ENCODE measurements at places on chromosomes 5 and 9.

- no peak for DNase-seq
Observed at GRCh38 chr9:118083161-118083560, 379.0 kb downstream of the TLR4 start.

DNA sequence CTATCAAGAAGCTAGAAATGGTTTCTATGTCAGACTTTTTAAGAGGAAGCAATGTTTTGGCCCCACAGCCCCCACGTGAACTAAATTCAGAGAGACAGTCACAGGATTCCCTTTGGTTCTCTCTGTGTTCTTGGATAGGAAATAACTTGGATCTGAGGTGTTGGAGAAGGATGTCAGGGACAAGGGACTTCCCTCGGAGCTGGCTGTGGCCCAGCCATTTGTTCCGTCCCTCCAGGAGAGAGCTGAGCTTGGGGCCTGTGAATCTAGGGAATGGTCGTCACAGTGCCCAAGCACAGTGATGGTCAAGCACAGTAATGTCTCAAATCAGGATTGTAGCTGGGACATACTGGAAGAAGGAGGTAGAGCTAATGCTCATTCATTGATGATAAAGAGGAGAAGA lies 2.0 kb downstream of the C7 start:
- DNase-seq, result no peak

- DNase-seq, result no peak
Observed at GRCh38 chr5:112616812-112617547, 120.7 kb upstream of the APC start.

- DNase-seq, result no peak
Observed at GRCh38 chr5:151258816-151259215, 5.8 kb downstream of the GM2A start.

DNA sequence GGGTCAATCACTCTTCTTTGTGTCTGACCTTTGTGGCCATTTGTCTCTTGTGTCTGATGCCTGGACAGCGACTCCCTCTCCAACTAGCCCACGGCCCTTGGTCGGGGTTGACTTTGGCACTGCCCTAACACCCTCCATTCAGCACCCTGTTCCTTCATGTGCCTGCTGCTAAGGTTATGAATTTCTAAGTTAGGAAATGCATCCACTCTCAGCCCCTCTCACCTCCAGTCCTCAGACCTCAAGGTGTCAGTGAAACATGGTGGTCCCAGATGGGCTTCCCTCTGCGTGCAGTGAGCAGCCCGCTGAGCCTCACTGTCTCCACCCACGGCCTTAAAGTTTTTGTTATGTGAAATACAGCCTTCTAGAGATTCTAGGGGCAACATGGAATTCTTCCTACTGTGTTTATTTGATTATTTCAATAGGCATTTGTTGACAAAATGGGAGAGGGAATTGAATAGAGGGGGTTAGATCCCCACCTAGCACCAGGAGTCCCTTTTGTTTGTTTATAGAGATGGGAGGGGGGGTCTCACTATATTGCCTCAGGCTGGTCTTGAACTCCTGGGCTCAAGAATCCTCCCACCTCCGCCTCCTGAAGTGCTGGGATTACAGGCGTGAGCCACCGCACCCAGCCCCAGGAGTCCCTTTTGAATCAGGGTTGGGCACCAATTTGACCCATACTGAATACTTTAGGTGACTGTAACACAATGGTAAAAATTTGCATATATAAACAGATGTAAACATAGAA lies 1.6 kb upstream of the GLIPR2 start:
- no peak for DNase-seq

DNA sequence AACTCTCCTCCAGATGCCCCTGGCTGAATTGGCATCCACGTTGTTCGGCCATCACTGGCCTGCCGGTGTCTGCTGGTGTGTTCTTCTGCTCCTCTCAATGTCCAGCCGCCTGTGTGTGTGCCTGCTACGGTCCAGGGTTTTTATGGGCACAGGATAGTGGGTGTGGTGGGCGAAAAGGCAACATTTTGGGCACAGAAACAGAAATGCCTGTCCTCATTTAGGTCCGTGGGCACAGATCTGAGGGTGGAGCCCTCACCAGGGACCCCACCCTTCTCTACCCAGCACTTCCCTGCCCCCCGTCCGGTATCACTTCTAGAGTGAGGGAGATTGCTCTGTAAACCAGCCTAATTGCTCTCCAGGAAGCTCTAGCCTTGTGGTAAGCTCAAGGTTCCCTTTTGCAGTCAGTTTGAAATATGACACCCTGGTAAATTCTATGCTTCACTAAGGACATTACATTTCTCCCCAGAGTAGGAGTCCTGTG lies 410.1 kb downstream of the MAT2B start:
- DNase-seq, result peak; percentile 1

GRCh38 chr9:135023088-135023785 lies 64.2 kb upstream of the OLFM1 start:
- no peak for DNase-seq

DNA sequence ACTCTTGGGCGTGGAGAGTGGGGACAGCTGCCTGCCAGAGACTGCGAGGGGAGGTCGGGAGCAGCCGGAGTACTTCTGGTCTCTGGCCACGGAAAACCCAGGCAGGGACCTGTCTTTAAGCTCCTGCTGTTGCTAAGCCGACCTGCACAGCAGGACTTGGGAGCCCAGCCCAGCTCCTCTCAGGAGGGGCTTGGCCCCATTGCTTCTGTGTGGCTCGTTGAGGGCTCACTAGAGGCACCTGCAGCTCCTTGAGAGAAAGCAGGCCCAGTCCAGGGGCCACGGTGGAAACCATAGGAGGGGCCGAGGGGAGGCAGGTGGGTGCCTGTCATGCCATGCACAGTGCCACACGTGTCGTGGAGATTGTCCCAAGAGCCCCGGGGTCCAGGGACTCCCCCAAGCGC lies 3.3 kb upstream of the LCN2 start:
- no peak for DNase-seq

GRCh38 chr5:149853331-149853648 lies 91.3 kb downstream of the PDE6A start:
- DNase-seq, result no peak

DNA sequence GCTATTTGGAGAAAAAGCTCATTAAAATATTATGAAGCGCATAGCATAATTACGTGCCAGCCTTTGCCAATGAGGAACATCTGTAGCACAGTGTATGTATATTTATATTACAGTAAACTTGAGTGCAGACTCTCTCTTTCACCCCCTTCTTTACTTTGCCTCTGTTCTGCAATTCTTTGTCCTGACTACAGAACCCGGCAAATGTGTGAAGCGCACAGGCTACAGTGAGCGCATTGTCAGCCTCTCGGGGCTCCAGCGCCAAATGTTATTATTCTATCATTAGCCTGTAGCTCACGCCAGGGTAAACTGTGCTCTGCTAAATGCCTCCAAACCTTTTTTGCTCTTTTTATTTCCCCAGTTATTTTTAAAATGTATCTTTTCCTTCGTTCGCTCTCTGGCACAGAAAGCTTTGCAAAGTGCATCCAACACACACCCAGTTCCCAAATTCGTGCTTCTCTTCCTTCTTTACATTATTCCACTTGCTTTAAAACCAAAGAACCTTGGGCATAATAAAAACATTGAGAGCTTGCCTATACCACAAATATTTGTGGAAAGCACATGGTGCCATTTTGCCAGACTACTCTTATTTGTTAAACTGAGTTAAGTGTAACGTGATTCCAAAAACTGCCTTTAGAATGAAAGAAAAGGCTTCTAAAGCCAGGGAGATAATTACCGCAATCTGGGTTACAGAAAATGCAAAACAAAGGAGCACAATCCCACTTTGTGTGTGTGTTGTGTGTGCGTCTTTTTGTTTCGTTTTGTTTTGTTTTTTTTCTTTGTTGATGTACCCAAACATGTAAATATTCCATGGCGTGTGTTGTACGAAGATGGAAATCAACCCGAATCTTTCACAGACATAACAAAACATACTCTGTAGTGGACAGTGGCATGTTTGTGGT lies 164.1 kb upstream of the MPDZ start:
- DNase-seq, result no peak

DNA sequence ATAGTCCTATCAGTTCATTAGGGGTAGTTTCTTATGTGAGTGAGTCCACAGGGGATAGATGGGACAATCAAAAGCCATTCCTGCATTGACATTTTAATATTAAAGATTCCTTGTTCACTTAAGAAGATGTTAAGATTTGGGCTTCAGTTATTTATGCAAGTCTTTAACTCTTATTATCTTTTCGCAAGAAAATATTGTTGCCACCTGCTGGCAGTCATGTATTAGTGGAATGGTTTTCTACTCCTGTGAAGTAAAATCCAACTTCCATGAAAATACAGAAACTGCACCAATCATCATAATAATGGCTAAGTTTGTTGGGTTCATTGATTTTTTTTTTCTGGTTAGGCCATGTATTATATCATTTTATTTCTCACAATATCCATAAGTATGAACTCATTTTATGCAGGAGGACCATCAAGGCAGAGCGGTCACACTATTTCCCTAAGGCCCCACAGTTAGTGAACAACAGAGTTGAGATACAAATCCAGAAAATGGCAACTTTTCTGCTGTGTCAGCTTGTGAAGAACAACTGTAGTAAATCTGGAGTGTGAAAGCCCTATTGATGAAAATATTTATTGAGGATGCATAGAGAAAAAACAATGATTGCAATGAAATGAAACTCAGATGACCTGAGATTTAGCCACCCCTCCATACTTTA lies 88.5 kb upstream of the TXNDC8 start:
- DNase-seq, result no peak

DNA sequence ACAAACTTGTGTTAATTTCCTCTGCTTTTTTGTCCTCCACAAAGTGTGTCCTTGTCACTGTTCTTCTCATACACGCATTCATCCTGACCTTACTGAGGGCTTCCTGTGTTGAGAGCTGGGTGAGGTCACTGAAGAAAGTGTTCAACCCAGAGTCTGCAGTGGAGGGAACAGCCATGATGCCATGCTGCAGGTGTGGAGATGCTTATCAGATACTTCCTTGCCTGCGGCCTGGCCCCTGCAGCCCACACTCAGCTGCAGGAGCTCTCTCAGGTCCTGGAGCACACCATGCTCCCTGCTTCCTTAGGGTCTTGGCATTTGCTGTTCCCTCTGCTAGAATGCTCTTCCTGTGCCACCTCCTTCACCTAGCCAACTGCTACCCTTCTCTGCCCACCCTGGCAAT lies 108.1 kb upstream of the SPRY4 start:
- no peak for DNase-seq

GRCh38 chr9:119375892-119376291 lies 6.7 kb upstream of the BRINP1 start:
- DNase-seq, result peak; percentile 28

- no peak for DNase-seq
Observed at GRCh38 chr9:114392749-114393112, 4.9 kb upstream of the AKNA start.

- no peak for DNase-seq
Observed at GRCh38 chr5:172524573-172525021, 70.3 kb upstream of the SH3PXD2B start.

- DNase-seq, result no peak
Observed at GRCh38 chr5:53109056-53109442, 508 bp downstream of the MOCS2 start.

GRCh38 chr5:16464664-16465543 lies 696 bp downstream of the ZNF622 start:
- DNase-seq, result no peak

DNA sequence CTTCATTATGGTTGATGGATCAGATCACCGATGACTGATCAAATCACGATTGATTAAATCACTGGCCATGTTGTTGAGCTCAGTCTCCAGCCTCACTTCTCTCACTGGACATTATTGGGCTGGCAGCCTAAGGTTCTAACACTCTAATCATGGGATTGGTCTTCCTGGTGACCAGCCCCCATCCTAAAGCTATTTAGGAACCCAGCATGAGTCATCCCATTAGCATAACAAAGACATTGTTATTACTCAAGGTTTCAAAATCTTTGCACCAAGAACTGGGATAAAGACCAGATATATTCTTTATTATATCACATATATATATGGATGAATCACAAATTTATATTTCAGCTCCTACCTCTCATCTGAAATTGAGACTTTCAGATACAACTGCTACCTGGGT lies 272.1 kb upstream of the IL12B start:
- DNase-seq, result no peak

DNA sequence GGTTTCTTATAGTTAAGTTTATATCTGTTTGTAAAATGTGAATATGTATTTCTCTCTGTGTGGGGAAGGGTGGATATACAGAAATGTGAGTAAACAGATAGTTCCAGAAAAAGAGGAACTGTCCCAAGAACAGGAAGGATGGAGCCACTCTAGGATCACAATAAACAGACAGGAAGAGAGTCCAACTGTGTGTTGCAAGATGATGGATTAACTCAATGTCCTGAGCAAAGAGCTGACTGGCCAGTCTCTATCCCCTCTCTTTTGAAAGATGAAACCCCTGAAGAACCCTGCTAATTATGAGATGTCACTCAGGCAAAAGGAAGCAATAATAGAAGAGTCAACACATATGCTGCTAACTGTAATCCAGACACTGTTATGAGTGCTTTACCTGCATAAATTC lies 202.7 kb downstream of the SEMA6A start:
- no peak for DNase-seq

GRCh38 chr9:74361508-74361907 lies 135.6 kb upstream of the RORB start:
- DNase-seq, result no peak

GRCh38 chr9:104969116-104969515 lies 41.2 kb upstream of the ABCA1 start:
- DNase-seq, result no peak

DNA sequence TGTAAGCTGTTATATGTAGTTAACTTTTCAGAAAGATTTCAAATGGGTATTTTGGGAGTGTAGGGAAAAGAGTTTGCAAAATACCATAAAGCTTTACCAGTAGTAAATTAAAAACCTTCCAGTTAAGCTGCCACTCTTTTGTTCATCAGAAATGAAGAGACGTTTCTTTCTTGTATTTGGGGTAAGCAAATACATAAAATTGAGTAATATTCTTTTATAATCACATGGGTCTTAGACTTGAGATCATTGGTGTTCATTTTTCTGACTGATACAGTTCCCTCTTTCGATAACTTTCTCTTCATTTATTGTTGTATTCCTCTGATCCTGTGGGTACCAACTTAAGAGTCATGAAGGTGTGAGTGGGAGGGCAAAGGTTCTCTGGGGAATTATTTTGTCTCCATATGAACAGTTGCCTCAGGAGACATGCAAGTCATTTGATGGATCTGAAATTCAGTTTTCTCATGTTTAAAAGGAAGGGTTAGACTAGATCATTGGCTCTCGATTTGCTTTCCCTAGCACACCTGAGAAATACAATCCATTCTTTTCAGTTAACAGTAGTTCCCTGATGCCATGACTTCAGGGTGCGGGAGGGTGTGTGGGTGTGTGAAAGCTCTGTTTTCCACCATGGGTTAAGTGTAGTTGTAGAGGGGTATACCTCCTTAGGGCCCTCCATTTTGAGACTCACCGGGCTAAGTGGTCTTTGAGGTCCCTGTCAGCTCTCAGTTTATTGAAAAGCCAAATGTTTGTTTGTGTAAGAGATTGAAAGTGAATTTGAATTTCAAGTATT lies 47.7 kb downstream of the CNTRL start:
- no peak for DNase-seq

GRCh38 chr9:16133556-16134227 lies 580.8 kb downstream of the CCDC171 start:
- DNase-seq, result peak; percentile 61

GRCh38 chr9:91646702-91647101 lies 223.1 kb upstream of the NFIL3 start:
- DNase-seq, result no peak

- peak; percentile 27 for DNase-seq
Observed at GRCh38 chr5:143592648-143593047, 189.2 kb upstream of the NR3C1 start.

- DNase-seq, result no peak
Observed at GRCh38 chr9:91532325-91532724, 108.7 kb upstream of the NFIL3 start.

Data from AG08395 (cell line).